ENCODE measurements at places on chromosomes 13 and 19.
A peak's percentile ranks its signal among the peaks of the same experiment; 100 is the strongest.

DNA sequence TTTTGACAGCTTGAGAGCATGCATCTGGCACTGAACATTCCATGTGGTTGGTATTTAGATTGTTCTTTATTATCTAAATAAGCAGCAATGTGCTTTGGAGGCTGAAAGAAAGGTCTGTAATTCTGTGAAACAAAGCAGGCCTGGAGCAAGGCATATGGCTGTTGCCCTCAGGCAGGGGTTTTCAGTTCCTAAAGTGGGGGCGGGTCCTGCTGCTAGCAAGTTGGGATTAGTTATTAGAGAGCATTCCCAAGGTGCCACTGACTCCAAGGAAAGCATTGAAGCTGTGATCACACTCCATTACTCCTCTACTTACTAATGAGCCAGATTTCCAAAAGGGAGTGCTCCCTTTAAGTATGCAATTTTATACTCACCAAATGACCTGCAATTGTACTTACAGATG lies 432.2 kb downstream of the OLFM4 start:
- no peak for DNase-seq

DNA sequence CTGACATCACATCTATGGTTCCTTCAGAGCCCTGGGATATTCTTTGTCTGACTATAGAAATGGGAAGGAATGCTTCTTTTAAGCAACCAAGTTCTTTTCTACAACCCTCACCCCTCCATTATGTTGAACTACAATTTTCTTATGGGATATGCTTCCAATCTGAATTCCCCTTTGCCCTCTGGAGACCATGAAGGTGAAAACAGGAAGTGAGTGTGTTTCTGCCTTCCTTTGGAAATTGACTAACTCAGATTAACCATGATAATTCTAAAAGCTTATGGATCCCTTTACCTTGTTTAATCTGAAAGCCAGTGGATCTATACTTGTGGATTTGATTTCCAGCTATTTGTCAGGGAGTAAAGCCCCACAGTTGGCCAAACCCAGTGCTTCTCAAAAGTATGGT lies 90.8 kb upstream of the SERTM1 start:
- DNase-seq = no peak

- DNase-seq = no peak
Measured at GRCh38 chr19:35533822-35534392, 651 bp downstream of the GAPDHS start.

GRCh38 chr19:48415395-48415794 lies 21.9 kb downstream of the GRIN2D start:
- peak; percentile 88 for DNase-seq

- DNase-seq = no peak
Measured at GRCh38 chr19:13132471-13133180, 14.6 kb downstream of the NACC1 start.
